ENCODE measurements at places on chromosomes 6 and 20.

DNA sequence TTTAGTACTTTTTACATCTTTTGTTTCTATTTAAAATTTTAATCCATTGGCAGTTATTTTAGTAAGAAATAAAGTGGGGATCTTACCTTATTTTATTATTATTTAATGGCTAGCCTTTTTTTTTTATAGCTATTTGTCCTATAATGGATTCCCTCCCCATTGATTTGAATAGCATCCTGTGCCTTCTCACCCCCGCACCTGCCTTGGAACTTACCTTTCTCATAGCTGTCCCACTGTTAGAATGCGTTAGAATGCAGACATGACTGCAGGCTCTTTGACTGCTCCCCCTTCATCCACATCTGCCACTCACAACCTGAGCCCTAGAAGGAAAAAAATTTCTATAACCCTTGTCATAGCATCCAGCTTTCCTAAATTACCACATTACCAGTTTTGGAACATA lies 9.1 kb downstream of the PKIB start:
- no peak for DNase-seq

DNA sequence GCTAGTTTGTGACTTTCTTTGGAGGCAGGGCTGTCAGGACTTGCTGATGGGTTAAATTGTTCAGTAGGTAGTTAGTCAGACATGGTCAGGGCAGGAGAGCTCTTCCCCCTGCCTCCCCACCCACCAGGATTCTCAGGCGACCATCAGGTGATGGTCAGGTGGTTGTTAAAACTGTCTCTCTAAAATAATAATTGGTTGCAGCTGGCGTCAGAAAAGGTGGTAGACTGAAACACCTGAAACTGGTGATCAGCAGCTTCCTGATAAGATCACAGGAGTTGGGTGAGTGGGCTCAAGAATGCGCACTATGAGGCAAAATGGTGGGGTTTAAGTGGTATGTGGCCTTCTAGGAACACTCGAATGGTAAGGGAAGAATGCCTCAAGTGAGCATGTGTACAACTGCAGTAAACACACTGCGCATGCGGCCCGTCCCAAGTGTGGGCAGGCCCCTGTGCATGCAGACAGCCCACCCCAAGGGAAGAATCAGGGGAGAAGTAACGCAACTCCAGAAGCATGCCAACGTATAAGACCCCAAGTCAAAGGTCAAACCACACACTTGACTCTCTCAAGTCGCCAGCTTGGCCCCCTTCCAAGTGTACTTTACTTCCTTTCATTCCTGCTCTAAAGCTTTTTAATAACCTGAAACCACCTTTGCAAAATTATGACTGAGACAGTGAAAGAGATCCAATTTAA lies 7.9 kb upstream of the BLCAP start:
- no peak for DNase-seq

- DNase-seq, result no peak
Measured at GRCh38 chr6:4664117-4664626, 112.0 kb upstream of the CDYL start.

GRCh38 chr6:168216751-168217191 lies 102.8 kb downstream of the DACT2 start:
- no peak for DNase-seq

DNA sequence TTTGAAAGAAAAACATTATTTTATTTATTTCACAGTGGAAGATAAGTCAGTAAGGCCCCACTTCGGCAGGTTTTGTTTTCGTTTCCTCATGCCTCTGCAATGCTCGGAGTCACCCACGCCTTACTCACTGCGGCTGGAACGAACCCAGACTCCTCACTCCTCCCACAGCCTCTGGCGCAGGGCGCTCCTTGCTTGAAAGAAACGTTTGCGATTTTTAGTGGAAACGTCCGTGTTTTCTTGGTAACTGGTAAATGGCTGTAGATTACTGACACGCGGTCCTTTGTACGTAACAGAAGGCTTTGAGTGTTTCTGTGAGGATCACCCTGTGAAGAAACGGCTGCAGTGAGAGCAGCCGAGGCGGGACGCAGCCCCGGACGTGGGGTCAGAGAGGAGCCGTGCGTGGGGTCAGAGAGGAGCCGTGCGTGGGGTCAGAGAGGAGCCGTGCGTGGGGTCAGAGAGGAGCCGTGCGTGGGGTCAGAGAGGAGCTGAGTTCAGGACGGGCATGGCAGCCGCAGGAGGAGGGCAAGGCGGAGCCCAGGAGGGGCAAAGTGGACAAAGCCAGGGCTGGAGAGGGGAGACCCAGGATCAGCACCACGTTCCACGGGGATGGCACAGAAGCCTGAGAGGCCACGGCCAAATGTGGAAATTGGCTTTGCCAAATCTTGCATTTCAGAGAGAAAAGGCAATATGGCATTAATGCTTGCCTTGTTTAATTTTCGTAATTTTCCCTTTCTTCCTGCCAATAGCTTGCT lies 198.6 kb upstream of the THBS2 start:
- no peak for DNase-seq

- DNase-seq, result no peak
Measured at GRCh38 chr6:37667050-37667814, 30.5 kb downstream of the MDGA1 start.

DNA sequence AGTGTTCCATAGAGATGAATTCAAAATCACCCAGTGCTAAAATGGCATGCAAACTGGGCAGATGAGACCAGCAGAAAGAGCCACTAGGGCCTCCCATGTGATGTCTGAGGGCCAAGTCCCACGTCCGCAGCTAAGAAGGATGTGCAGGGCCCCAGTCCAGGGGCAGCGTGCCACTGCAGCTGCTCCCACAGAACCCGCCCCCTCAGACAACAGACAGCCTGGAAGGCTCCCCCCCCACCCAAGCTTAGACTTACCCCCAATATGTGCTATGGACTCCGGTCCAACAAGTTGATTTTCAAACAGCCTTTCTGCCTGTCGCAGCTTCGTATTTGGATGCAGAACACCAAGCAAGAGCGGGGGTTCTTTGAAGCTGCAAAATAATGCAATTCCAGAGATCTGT lies 14.0 kb downstream of the APMAP start:
- no peak for DNase-seq

GRCh38 chr6:54132587-54132986 lies 21.3 kb downstream of the MLIP start:
- no peak for DNase-seq

- DNase-seq, result no peak
Measured at GRCh38 chr6:71982389-71982788, 96.0 kb downstream of the RIMS1 start.

DNA sequence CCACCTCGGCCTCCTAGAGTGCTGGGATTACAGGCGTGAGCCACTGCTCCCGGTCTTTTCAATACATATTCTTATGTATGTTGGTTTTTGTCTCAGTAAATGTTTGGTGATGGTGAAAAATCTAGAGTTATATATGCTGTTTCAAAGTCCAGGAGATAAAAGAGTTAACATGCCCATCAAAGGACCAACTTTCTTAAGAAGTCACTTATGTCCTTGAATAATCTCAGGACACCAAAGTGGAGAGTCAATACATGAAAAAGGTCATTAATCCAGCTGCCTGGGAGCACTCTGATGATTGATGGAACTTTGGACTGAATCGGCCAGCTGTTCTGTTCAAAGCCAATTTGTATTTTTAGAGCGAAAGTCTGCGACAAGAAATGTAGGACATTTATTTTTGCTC lies 59.8 kb upstream of the HDAC2 start:
- DNase-seq, result no peak

DNA sequence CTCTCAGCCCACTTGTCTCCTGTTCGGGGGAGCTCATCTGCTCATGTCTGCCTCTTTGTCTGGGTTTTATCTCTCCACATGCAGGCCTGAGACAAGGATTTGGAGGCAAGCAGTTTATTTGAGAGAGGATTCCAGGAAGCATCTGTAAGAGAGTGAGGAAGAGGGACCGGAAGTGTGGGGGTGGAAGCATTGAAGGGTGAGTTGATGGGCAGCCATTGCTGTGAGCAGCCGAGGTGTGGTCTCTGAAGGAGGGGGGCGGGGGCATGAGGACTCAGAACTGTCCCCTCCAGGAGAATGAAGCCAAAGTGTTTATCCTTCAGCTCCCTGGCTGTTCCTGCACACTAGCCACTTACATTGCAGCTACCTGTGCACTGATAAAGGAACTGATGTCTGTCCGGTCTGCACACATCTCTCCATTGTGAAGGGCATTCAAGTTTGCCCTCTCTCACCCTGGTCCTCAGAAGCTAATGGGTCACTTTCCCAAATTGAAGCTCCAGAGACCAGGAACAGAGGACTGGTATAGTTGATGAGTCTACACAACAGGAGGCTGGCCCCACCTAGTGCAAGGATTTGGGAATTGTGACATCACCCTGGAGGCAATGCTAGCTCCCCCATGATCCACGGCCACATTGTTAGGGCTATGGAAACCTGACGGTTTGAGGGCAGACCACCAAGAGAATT lies 100.5 kb upstream of the FOXA2 start:
- DNase-seq, result no peak

- DNase-seq, result no peak
Measured at GRCh38 chr6:21780141-21780540, 186.6 kb downstream of the SOX4 start.

GRCh38 chr6:3915076-3915791 lies 66.1 kb downstream of the FAM50B start:
- DNase-seq, result no peak

- no peak for DNase-seq
Measured at GRCh38 chr6:25035512-25036435, 100.0 kb upstream of the RIPOR2 start.

DNA sequence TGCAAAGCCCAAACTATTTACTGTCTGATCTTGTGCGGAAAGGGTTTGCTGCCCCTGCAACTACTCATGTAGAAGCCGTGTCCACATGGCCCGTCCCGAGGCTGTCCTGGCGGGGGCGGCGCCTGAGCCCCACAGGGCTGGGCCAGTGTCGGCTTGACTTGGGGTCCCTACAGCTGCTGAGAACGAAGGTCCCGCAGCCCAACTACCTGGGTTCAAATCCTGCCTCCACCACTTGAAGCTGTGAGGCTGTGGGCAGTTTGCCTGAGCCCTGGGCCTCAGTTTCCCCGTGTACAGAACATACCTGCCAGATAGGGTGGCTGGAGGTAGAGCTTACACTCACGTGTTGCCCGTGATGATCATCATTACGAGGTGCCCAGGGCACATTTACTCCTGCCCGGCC lies 111.1 kb downstream of the SULF2 start:
- DNase-seq, result no peak

- DNase-seq, result no peak
Measured at GRCh38 chr6:93676581-93676980, 257.2 kb upstream of the EPHA7 start.

DNA sequence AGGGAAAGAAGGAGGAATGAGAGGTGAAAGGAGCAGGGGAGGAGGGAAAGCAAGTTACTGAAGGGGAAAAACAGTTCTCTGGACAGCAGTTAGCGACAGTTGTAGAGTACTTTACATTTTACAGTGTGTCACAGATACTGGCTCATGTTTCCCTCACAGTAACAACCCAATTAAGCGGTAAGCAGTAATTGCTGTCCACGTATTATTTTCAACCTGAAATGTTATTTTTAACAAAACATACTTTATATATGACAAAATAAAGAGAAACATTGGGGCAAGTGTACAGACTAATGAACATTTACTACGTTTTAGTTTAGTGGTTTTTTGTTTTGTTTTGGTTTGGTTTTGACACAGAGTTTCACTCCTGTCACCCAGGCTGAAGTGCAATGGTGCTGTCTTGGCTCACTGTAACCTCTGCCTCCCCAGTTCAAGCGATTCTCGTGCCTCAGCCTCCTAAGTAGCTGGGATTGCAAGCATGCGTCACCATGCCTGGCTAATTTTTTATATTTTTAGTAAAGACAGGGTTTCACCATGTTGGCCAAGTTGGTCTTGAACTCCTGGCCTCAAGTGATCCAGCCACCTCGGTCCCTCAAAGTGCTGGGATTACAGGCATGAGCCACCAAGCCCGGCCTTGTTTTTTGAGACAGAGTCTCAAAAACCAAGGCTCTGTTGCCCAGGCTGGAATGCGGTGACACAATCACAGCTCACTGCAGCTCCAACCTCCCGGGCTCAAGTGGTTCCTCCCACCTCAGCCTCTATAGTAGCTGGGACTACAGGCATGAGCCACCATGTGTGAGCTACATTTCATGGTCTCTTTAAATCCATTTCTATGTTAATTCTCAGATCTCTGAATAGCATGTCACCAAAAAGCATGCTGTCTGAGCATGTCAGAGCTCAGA lies 22.6 kb upstream of the BTN3A2 start:
- DNase-seq, result no peak

- no peak for DNase-seq
Measured at GRCh38 chr6:55778705-55779104, 96.7 kb downstream of the BMP5 start.

- no peak for DNase-seq
Measured at GRCh38 chr6:44858998-44859397, 469.1 kb upstream of the RUNX2 start.

DNA sequence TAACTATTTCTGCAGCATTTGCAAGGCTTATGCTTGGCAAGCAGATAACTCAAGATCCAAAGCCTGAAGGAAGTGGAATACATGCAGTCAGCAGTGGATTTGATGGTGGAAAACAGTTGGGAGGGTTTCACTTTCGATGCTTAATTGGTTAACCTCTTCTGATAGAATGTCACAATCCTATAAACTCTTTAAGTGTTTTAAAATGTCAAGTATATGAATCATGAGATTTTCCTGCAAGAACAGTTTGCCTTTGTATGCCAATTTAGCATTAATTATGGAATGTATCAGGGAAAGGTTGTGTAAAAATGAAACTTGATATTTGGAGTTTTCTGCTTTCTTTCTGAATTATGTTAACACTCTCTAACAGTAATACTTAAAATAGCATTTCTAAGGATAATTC lies 36.6 kb downstream of the NKX2-4 start:
- DNase-seq, result no peak

DNA sequence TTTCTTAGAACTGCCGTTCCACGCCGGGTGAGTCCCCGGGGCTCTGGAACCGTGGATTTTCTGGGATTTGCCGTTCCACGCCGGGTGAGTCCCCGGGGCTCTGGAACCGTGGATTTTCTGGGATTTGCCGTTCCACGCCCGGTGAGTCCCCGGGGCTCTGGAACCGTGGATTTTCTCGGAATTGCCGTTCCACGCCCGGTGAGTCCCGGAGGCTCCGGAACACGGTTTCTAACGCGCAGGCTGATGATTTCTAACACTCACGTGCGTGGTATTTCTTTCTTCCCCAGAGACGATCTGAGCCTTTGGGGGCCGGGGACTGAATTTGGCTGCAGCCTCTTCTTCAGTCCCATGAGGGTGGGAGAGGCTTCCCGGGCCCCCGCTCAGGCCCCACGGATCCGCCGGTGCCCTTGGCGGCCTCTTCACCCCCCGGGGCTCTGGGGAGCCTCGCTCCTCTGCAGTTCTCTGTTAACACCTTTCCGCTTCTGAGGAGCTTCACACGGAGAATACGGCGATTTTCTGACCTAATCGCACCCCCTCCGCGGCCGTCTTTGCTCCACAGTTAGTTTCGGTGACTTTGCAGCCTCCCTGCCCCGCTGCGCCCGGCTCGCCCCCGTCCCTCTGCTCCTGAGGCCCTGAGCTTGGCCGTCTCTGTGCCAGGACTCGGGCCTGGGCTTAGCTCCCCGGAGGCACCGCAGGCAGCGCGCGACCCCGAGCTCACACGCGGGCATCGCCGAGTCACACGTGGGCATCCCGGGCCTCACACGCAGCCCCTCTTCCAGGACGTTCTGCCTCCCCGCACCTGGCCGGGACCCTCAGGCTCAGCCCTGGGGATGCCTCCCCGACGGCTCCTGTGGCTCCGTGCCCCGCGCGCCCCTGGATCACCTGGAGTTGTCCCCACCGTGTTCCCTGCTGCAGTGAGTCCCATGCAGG lies 7.2 kb upstream of the KIF25 start:
- no peak for DNase-seq

GRCh38 chr20:2995796-2996195 lies 47.6 kb upstream of the GNRH2 start:
- DNase-seq, result no peak
